ENCODE measurements at places on chromosomes 11 and 22.

DNA sequence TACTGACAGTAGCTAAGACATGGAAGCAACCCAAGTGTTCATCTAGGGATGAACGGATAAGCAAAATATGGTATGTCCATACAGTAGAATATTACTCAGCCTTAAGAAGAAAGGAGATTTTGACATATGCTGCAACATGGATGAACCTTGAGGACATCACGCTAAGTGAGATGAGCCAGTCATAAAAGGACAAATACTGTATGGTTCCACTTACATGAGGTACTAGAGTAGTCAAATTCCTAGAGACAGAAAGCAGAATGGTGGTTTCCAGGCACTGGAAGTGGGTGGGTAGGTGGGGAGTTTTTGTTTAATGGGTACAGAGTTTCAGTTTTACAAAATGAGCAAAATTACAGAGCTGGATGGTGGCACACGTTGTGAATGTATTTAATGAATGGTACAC lies 18.1 kb downstream of the CHST1 start:
- no peak for DNase-seq

GRCh38 chr11:72300268-72300667 lies 56.3 kb upstream of the PHOX2A start:
- no peak for DNase-seq

- DNase-seq = no peak
Observed at GRCh38 chr11:106216281-106216680, 138.8 kb downstream of the AASDHPPT start.

DNA sequence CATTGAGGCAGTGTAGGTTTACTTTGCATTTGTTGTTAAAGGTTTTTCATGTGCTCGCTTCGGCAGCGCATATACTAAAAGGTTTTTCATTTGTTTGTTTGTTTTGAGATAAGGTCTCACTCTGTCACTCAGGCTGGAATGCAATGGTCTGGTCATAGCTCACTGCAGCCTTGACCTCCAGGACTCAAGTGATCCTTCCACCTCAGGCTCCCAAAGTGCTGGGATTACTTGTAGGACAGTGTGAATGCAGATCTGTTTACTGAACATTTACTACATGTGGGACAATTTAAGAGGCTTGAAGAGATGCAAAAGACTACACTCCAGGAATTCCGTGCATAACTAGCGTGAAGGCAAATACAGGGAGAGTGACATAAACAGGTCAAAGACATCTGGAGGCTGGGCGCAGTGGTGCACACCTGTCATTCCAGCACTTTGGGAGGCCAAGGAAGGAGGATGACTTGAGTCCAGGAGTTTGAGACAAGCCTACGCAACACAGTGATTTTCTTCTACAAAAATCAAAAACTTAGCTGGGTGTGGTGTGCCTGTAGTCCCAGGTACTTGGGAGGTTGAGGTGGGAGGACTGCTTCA lies 34.1 kb downstream of the YPEL1 start:
- no peak for DNase-seq

GRCh38 chr22:34851918-34852662 lies 213.9 kb upstream of the ISX start:
- DNase-seq = no peak

- peak; percentile 61 for DNase-seq
Observed at GRCh38 chr22:22745225-22746060, 101.0 kb downstream of the GGTLC2 start.

DNA sequence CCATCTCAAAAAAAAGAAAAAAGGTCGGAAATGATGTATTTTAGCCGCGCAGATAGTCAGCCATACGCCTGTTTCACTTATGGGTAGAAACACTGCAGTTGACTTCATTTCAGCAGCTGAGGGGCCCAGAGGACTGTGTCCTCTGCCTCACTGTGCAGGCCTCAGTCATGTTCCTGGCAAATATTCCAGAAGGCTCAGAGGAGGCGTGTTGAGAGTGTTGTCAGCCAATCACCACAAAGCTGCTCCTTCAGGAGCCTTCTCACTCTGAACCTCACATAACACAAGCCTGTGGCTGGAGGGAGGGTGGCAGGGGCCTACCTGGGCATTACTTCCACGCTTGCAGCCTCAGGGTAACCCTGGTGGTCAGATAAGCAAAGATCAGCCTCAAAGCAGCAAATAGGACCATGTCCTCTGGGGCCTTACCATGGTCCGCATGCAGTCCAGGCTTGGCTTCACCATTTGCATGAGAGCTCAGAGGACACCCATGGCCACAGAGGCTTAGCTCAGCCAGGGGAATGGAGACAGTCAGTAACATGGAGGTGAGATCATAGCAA lies 17.3 kb upstream of the TREH start:
- no peak for DNase-seq

DNA sequence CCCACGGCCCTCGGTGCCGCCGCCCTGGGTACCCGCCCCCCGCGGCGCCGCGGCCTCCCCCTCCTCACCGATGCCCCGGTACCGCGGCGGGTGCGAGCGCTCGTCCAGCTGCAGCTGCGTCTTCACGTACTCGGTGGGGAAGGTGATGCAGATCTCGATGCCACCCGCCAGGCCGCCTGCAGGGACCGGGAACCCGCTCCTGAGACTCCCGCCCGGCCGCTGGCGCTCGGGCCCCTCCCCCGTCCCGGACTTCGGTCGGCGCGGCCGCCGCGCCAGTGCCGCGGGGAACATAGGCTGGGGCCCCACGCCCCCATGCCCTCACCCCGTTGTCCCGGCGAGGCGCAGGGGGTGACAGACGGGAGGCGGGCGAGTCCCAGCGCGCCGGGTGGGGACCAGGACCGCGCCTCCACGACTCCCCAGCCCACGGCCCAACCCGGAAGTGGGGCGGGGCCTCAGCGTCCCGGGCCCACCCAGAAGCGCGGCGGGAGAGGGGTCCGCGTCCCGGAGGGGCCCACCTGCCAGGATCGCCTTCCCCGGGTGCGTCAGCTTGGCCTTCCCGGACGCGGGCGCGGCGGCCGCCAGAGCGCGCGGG lies 375 bp downstream of the SLC25A1 start:
- peak; percentile 60 for DNase-seq

DNA sequence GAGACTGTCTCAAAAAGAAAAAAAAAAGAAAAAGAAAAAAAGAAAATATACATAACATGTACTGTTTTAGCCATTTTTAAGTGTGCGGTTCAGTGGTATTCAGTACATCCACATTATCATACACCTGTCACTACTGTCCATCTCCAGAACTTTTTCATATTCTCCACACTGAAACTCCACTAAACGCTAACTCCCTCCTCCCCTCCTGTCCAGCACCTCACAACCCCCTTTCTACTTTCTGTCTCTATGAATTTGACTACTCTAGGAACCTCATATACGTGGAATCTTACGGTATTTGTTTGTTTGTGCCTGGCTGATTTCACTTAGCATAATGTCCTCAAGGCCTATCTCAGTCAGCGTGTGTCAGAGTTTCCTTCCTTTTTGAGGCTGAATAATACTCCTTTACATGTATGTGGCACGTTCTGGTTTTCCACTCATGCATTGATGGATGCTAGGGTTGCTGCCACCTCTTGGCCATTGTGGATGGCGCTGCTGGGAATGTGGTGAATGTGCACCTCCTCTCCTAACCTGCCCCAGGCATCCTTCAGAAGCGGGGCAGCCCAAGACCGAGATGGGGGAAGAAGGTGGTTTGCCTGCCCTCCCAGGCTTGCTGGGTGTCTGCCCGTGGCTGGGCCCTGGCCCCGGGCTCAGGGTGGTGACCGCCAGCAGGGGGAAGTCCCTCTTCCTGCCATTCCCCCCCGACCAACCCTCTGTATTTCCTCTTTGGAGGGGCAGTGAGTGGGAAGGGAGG lies 60.5 kb downstream of the BCR start:
- peak; percentile 31 for DNase-seq

- no peak for DNase-seq
Observed at GRCh38 chr22:41334951-41335635, 33.8 kb downstream of the ZC3H7B start.

DNA sequence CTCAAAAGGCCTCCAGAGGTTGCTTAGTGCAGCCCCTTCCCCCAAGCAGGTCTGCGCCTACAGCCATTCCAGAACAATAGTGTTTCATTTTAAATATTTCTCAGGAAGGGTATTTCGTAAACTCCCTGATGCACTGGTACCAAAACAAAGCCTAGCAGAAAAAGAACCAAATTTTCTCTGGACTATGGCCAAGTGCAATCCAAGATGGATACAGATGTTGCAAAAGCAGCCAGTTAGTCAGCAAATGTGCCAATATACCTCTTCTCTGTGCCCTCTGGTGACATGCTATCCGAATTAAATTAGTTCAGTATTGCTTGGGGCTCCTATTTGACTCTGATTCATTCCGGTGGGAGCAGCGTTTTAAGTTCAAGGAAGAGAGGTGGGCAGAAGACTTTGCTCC lies 247.8 kb downstream of the NTM start:
- DNase-seq = no peak

- no peak for DNase-seq
Observed at GRCh38 chr11:44758983-44759382, 32.2 kb downstream of the TSPAN18 start.

GRCh38 chr11:71384561-71384960 lies 63.6 kb downstream of the DHCR7 start:
- DNase-seq = no peak

DNA sequence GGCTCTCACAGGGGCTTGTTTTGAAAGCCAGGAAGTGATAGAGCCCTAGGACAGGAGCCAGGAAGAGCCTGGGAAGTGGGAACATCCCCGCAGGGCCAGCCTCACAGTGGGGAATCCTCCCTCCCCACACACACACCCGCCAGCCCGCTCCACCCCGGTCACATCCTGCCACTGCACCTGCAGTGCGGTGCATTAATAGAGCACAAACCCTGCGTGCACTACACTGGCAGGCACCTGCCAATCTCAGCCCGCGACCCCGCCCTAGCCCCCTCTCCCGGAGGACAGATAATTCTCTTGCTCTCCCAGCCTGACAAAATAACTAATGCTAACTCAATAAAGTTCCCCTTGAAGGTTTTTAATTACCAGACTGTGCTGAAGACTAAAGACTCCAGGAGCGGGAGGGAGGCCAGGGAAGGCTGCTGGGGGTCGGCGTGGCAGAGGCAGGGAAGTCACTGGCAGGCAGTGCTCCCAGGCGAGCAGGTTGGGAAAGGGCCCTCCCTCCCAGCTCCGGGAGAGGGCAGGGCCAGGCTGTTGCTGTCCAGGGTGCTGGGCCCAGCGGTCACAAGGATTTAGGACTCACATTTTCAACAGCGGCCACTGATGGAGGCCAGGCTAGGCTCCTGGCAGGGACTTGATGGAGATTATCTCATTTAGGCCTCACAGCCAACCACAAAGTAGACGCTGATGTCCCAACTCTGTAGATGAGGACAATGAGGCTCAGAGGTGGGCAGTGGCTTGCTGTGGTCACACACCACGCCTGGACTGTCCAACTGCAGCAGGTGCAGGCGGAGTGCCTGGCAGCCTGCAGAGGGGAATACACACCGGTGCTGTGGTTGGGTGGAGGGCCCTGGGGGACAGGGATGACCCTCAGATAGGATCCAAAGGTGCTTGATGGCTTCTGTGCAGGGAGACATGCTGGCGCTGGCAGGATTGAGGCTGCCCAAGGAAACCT lies 23.9 kb upstream of the TCF20 start:
- peak; percentile 90 for DNase-seq

- DNase-seq = no peak
Observed at GRCh38 chr22:46055181-46055875, 78.4 kb upstream of the WNT7B start.

DNA sequence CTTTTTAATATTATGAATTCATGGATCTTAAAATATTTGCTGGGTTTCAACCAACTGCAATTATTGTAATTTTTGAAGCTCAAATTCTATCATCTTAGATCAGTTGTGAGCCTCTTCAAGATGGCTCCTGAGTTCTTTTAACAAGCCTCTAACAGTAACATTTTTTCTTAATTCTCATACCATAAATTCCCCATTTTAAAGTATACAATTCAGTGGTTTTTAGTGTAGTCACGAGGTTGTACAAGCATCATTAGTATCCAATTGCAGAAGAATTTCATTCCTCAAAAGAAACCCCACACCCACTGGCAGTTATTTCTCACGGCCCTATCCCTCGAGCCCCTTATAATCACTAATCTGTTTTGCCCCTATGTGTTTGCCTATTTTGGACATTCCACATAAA lies 270.8 kb downstream of the SBF2 start:
- no peak for DNase-seq

- no peak for DNase-seq
Observed at GRCh38 chr22:26888887-26889286, 231.5 kb downstream of the MIAT start.

DNA sequence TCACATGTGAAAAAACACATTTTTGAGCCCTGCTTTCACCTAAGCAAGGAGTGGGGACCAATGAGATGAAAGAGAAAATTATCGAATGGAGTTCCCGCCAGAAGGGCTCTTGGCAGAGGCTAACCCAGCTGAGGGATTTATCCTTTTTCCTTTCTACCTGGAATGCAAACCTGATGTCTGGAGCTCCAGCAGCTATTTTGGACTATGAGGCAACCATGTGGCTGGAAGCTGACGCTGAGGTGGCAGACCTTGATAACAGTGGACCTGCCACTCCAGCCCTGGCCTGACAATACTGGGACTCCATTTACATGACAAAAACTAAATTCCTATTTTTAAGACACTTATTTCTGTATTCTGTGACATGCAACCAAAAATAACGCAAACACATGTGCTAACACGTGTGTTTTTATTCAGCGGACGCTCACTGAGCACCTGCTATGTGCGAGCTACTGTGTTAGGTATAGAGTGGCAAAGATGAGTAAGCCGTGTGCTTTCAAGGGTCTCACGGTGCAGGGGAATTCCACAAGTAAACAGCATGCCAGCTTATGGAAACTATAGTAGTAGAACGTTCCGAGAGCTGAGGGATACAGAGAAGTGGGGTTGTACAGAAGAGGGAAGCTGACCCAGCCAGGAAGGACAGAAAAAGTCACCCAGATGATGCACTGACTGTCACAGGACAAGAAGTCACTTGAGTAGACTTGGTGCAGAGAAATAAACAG lies 19.1 kb upstream of the ISX start:
- DNase-seq = no peak
